Tibial nerve (tissue), 4 donors: ENCODE measurements at places on chromosomes 6 and 20. TPM values are rescaled to one million over a fixed set of nuclear protein-coding genes. Genes with fewer than 3 reads are reported as not detected.
A peak's percentile ranks its signal among the peaks of the same experiment; 100 is the strongest.

The PARD6B gene
- 3.8 TPM for total RNA-seq

The SUMO4 gene
- 6.9 TPM for total RNA-seq

- no peak for DNase-seq
- H3K4me1 ChIP-seq, result peaks cover 18% of the 10 kb centered on the region
- H3K4me3 ChIP-seq, result no peak overlapping the region
- H3K36me3 ChIP-seq, result no peaks in the 10 kb centered on the region
- H3K27ac ChIP-seq, result peak overlapping the region; percentile 54
Observed at GRCh38 chr20:23257106-23257761, 93.4 kb upstream of the NXT1 start.

- H3K4me1 ChIP-seq, result peaks cover 10% of the 10 kb centered on the region
- no peak overlapping the region for H3K27ac ChIP-seq
- no peak overlapping the region for H3K4me3 ChIP-seq
- H3K36me3 ChIP-seq, result no peaks in the 10 kb centered on the region
Observed at GRCh38 chr6:15343490-15344191, 97.8 kb downstream of the JARID2 start.

GRCh38 chr6:160264061-160264612, 5.5 kb upstream of the SLC22A2 start:
- no peaks in the 10 kb centered on the region for H3K36me3 ChIP-seq
- no peak for DNase-seq
- H3K4me1 ChIP-seq, result no peaks in the 10 kb centered on the region
- no peak overlapping the region for H3K4me3 ChIP-seq
- no peak overlapping the region for H3K27ac ChIP-seq
